NCI-H345 (cell line): ENCODE measurements at places on chromosomes 16 and 17.
A peak's percentile ranks its signal among the peaks of the same experiment; 100 is the strongest.

GRCh38 chr17:13734880-13735279 is 133.2 kb upstream of the HS3ST3A1 start:
- no peak for DNase-seq

- DNase-seq, result no peak
Measured at GRCh38 chr16:14310519-14310991, 239.4 kb downstream of the MRTFB start.

DNA sequence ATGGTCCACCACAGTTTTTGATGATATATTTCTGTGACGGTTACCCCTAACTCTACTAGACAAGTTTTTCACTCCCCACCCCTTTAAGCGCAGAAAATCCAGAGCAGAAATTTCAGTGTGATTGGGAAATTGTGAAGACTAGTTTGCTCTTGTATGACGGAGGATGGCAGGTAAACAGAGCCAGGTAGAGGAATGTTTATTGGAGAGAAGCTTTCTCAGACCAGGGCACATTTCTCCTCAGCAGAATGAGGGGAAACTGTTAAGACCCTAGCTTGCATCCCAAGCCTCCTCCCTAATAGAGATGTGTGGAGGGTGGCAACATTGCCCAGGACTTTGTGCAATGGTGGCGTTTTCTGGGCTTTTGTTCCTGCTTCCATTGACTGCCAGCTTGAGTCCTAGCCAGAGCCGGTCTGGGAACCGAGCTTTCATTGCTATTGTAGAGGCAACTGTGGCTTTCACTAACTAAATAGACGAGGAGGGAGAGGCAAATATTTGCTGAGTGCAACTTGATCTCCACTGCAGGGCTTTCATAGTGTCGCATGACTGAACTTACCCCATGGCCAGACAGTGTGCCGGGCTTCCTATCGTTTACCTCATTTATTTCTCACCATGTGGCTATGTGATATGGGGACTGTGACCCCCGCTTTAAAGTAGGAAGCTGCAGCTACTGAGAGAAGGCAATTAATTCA is 159.6 kb upstream of the MPHOSPH6 start:
- DNase-seq, result peak; percentile 95

DNA sequence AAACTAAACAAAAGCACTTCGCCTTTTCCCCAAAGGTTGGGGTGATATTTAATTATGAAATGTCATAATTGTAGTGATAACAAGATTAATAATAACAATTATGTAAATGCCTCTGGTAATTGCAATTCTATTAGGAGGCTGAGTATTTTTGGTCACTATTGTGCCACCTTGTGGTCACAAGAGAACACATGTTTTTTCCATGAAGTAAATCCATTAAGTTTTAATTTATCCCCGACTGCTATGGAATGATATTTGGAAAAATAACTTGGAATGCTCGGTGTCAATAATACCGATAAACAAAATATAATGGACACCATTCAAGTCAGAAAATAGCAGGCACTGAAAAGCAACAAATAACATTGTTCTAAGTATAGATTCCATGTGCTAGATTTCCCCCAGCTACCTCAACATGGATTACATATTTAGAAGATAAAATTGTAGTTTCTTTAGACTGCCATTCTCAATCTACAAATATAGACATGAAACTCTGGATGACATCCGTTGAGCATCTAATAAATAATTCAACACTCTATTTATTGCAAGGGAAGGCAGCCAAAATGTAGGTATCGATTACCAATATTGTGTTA is 25.0 kb upstream of the KCNJ2 start:
- peak; percentile 14 for DNase-seq

DNA sequence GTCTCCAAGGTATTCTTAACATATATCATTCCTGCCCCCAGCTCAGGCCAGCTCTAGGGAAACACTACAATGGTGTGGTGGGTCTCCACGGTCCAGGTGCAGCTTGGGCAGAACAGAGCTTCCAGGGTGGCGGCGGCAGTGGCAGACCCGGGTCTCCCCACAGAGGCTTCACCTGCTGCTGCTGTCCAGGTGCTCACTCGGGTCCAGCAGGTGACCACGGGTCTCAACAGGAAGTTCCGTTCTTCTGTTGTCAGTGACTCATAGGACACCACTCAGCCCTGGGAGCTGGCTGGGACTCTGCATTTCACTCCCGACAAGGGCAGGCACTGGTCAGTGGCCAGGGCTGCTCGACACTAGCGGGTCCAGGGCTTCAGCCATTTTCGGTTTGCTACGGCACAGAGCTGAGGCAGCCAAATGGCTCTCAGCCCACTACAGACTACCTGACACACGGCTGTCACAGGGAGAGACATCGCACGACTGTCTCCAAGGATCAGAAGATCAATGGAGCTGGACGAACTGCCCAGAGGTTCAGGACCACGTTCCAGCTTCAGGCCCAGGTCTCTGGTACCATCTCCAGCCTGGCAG is 16.7 kb downstream of the MTHFSD start:
- DNase-seq, result no peak

DNA sequence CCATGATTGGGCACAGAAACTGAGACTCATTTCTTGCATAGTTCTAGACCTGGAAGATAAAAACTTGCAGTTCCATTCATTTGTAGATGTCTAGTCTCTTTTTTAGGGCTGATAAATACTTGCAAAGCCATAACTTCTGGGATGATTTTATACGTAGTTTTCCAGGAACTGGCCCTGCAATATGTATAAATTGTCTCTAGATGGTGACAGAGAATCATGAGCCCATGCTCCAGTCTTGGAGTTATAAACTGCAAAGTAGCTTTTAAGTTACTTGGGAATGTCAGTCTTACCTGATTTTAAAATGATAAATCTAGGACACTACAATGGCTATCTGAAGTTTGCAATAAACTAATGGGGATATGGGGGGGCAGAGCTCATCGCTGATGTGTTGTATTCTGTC is 3.0 kb upstream of the ADAMTS18 start:
- DNase-seq, result peak; percentile 42

DNA sequence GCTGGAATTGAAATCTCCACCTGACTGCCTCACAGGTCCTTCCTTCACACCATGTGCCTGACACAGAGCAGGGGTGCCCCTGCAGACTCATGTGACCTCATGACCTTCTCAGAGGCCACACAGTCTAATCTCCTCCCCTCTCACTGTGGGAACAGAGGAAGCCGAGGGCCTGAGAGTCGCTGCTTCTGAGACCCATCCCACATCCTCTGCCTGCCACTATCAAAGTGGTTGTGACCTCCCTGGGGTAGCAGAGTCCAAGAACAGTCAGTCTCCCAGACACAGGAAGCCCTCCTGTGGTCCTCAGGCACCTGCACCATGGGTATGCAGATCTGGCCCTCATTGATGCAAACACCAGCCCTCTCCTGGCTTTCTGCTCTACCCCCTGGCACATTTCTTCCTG is 78.5 kb downstream of the RAB11FIP4 start:
- no peak for DNase-seq

DNA sequence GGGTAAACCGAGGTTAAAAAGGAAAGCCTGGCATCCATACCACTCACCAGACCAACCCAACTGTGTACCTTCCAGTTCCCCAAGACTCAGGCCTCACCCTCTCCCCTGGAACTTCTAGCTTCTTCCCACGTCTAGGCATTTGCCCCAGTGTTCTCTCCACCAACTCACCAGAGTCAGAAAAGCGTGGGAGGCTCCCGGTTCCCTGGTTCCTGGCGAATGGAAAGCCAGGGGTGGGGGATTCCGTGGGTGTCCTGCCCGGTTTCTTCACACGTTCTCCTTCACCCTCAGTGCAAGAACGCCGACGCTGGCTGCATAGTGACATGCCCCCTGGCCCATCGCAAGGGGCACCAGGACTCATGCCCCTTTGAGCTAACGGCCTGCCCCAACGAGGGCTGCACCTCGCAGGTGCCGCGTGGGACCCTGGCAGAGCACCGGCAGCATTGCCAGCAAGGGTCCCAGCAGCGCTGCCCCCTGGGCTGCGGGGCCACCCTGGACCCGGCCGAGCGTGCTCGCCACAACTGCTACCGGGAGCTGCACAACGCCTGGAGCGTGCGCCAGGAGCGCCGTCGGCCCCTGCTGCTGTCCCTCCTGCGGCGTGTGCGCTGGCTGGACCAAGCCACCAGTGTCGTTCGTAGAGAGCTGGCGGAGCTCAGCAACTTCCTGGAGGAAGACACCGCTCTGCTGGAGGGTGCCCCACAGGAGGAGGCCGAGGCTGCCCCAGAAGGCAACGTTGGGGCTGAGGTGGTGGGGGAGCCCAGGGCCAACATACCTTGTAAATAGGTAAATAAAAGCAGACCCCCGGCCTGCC is 1.7 kb downstream of the RNF151 start:
- no peak for DNase-seq

DNA sequence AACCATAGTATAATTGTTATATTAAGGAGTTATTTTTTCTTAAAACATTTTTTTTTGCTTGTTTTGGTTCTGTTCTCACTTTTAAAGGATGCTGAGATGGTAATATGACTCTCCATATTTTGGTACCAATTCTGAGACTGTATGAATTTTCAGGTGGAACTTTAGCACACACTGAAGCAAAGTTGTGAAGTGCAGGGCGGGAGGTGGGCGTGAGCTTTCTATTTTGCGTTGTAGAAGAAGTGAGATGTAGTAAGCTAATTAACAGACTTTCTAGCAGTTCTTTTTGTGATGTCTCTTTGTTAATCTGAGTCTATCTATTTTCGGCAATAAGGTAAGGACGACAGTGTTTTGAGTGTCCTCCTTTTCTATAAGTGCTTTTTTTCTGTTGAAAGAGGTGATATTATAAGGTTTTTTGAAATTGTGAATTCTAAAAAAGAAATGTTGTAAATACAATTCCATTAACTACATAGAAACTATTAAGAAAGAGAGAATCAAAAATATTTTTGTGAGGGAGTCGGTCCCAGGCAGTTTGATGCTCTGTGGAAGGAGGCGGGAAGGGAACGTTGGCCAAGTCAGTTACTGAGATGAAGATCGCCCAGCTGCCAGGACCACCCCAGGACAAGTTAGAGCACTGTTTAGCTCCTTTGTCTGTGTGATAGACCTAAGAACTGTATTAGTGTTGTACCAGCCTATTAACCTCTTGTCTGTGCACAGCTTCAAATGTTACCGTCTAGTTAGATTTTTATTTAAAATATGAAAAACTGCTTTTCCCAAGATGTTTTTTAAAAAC is 65.0 kb downstream of the CCDC182 start:
- no peak for DNase-seq

- no peak for DNase-seq
Measured at GRCh38 chr17:53061446-53061845, 761.3 kb upstream of the KIF2B start.

DNA sequence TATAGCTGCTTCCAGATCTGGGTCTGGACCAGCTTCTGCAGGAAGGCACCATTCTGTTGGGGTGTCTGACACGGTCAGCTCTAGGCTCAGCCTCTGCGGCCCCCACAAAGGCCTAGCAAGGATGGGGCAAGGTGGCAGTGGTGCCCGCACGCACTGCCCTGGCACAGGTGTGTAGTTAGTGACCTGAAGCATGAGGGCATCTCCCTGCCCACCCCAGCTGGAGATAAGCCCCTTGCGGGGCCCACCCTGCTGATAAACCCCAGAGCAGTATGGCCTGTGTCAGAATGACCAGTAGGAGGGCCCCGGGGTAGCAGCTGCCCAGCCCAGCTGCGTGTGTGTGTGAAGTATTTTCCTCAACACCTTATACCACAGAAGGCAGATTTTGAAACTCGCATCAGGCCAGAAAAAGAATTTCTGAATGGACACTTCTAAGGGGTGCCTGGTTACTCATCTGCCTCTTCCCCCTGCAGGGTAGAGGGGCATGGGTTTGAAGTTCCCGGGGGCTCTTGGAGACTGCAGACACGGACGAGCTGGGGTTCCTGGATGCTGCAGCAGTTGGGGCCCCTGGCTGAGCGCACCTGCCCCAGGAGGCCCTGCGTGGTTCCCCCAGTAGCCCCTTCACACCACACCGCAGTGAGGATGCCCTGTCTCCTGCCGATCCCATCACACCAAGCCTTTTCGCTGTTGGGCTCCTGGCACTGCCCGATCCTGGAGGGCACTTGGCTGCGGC is 4.5 kb downstream of the ARHGDIA start:
- DNase-seq, result no peak

DNA sequence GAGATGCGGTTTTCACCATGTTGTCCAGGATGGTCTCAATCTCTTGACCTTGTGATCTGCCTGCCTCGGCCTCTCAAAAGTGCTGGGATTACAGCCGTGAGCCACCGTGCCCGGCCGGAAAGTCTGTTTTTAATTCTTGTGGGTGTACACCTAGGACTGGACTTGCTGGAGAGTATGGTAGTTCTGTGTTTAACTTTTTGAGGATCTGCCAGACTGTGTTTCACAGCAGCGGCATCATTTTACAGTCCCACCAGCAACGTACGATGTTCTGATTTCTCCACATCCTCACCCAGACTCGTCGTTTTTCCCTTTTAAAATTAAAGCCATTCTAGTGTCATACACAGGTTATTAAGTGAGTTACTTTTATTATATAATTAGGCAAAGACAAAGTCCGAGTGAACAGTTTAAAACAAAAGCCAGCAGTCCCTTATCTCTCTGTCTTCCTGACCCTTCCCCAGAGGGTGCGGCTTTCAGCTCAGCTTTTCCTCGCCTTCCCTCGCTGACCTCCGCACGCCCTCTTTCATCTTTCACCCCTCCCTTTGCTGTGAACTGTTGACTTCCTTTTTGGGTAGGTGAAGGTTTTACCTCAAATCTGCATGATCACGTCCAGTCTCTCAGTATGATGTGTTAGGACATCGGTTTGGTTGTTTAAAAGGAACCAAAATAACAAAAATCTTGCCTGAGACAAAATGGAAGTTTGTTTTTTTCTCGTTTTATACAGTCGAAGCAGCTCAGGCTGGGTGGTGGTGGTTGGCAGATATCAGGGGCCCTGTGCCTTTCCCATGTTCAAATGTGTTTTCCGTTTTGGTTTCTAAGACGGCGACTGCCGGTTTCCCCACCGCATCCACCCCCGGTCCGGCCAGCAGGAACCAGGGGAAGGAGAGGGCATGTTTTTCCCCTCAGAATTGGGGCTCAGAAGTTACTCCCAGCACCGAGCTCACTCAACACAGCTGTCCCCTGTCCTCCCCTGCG is 18.0 kb downstream of the FAM234A start:
- no peak for DNase-seq

GRCh38 chr16:47431960-47432359 is 28.9 kb downstream of the ITFG1 start:
- DNase-seq, result no peak
